ENCODE measurements at places on chromosomes 2 and 18.

DNA sequence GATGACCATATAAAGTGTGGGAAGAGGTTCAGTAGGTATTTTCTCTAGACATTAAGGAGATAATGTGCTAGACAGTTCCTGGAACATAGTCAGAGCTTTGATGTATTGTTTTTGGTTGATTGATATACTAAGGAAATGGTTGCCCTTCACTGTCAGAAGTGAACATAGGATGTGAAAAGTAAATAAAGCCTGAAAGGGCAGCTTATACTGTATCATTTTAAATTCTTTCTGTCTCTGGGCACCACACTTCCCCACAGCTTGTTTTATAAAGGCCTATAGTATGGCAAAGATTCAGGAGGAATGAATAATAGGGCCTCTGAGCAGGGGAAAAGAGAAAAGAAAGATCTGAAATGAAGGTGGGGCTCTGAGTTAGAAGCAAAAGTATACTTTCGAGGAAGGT, 72.7 kb upstream of the ITPRID2 start:
- DNase-seq = no peak

DNA sequence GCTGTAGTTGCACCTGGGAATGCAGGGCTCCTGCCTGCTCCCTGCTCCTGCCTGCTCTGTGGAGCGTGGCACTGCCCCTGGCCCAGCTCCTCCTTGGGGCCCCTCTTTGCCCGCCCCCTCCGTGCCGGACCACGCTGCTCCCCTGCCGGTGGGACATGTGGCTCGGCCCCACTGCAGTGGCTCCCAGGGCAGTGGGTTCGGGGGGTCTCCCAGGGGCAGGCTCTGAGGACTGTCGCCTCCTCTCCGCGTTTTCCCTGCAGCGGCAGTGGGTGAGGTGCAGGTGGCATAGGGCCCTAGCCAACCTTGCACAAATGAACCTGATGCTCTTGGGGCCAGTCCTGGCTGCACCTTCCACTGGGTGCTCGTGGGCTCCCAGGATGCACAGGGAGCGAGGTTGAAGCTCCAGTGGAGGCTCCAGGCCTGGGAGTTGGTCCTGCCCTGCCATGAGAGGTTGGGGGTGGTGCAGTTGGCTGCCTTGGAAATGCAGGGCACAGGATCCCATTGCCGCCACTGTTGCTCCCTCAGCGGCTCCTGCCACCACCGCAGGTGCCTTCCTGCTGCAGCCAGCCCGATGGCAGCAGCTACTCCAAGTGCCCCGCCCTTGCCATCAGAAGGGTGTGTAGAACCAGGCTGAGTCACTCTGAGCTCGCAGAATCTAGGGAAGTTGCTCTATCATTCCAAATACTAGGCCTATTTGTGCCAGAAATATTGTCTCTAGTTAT, 313.1 kb upstream of the SYT4 start:
- DNase-seq = no peak

DNA sequence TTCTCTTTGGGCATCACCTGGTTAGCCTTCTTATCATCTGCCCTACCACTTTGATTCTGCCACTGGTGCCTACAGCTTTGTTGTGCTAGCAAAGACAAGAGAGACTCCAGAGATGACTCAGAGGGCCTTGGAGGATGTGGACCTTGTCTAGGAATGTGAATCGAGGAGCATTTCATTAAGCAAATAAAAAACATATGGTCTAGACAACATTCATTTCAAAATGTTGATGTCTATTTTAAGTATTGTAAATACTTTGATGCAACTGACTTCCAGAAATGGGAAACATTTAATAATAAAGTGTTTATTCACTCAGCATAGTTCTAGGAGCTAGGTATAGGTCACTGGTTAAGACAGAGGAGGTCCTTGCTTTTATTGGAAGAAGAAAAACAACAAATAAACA, 195.5 kb downstream of the CDCA7 start:
- no peak for DNase-seq

DNA sequence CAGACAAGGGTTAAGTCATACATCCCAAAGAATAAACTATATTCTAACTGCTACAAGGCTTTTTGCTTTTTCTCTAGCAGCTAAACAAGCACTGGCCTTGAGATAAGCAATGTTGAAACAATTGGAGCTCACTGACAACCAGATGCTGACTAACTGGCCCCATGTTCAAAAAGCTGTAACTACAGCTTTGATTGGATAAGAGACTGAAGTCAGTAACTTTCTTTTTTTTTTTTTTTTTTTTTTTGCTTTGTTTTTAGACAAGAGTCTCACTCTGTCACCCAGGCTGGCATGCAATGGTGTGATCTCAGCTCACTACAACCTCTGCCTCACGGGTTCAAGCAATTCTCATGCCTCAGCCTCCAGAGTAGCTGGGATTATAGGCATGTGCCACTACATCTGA, 45.4 kb upstream of the TMEM163 start:
- DNase-seq = no peak

DNA sequence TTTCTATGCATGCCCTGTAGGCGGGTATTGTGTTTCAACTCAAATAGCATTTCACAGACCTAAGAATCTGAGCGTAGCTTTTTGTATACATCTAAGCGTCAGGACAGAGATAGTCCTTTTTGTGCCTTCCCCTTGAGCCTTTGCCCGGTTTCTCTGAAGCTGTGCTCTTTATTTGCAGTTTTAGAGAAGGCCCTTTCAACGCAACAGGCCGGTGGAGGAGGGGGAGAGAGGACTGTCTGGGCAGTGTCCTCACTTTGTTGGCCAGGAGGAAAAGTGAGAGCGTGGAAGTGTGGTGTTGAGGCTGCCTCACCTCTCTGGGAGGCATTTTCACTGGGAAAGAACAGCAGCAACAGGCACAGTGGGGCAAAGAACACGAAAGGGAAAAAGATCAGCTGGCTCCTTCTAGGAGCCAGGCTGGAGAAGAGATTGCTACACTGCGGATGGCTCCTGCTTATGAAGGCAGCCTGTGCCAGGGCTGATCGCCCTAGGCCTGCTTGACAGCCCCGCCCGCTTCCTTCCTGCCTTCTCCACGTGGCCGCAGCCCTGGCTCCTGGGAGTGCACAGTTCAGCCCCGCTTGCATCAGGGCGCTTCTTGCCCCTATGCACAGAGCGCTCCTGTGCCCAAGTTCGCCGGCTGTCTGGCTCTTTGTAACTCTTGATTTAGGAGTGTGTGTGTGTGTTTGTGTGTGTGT, 195.6 kb upstream of the POU3F3 start:
- no peak for DNase-seq

GRCh38 chr2:206836722-206837121, 71.3 kb downstream of the FASTKD2 start:
- DNase-seq = no peak

DNA sequence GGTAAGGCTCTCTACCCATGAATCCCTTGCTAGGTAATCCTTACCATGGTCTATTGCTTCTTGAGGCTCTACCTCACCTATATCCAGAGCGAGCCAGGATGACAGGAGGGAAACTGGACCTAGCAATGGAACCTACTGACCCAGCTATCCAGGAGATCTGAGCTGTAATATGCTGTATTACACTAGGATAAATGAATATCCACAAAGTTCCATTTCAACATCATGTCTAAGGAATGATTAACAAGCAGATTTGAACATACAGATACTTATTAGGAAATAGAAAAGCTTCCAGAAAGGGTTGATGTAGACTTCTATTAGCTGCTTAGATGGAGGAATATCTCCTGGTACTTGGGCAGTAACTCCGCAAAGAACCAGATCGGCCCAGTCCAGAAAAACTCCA, 110.1 kb downstream of the BAZ2B start:
- no peak for DNase-seq

- DNase-seq = no peak
These were observed 16.2 kb upstream of the CXCR4 start for GRCh38 chr2:136134126-136134525.

- no peak for DNase-seq
These were observed 151.3 kb upstream of the NCK2 start for GRCh38 chr2:105593221-105593967.

- DNase-seq = no peak
These were observed 80.0 kb upstream of the CHRNA1 start for GRCh38 chr2:174844295-174844708.

DNA sequence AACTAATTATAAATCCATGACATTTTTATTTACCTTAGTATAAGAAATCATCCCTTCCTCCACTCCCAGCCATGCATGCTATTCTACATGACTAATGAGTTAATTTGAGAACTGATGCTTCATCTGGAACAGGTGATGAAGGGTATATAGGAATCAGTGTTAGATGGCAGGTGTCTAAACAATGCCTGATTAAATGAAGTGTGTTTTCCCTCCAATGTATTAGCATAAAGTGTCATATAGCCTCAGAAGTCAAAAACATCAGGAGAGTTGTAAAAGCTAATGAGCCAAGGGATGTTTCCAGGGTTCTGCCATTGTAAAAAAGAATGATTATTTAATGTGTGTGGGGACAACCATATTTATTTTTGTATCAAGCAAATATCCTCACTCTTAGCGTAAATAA, 913.8 kb downstream of the DCC start:
- no peak for DNase-seq

DNA sequence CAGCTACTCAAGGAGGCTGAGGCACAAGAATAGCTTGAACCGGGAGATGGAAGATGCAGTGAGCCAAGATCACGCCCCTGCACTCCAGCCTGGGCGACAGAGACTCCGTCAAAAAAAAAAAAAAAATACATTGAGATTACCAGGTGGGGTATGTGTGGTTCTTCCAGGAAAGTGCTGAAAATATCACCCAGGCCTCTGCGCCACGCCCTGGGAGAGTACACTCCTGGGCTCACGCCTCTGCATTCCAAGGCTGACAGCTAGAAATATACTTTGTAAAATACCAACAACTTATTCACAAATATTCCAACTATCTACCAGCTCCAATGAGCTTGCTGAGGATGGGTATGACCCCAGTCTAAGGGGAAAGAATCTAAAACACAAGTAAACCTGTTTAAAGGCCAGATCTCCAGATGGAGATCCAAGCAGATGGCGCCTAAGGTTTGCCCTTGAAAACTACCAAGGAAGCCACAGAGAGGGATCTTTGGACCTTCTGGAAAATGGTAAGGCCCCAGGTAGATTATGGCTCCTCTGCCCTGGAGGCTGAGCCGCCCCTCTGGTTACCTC, 21.6 kb upstream of the B3GNT7 start:
- no peak for DNase-seq

- DNase-seq = no peak
These were observed 8.6 kb upstream of the TMX3 start for GRCh38 chr18:68723539-68723938.

DNA sequence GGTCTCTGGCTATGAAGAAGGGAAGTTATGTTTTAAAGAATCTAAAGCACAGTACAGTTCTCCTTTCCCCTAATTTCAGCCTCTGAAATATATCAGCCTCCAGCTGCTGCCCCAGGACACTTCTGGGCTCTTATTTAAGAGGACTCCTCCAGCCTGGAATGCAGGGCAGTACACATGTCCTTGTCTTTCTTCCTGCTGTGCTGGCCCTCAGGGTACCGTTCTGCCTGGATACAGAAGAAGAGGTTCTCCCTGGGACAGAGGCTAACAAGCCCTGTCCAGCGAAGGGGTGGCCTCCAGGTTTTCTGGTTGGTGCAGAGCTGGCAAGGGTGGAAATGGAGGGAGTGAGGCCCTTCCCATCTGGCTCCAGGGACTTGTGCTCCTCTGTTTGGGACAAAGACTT, 22.1 kb downstream of the MLPH start:
- DNase-seq = no peak

DNA sequence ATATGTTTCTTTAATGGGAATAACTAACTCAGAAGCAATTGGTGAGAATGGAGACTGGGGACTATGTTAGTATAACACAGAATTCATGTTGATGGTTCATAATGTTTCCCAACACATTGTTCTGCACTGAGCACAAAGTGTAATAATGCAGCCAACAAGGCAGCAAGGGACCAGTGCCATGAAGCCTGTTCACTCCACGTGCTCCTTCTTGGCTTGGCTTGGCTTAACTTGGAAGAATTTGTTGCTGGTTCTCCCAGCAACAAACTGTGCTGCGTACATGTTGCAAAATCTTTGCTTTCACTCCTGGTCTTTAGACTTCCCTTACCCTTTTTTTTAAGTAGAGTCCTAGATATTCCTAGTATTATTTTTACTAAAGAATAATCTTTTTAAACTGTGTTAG, 129.7 kb downstream of the MAP3K20 start:
- DNase-seq = no peak

DNA sequence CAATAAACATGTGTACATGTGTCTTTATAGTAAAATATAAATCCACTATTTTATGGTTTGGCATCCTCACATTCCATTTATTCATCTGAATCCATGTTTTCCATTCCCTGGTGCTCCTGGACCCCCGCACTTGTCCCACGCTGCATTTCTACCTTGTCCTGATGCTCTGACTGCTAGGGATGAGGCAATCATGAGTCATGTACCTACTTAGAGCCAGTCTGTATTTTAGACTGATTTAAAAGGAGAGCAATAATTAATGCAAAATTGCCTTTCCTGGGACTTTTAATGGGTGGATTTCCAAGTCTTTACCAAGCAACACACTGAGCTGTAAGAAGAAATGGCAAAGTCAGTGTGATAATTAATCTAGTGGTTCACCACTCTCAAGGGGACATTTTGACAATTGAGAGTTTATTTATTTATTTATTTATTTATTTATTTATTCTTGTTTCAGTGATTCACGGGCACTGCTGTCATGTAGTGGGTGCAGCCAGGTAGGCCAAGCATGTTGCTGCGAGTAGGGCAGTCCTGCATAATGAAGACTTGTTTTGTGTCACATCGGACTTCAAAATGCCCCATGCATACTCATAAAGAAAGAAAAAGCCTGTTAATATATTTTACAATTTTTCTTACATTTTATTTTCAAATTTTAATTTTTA, 419.3 kb upstream of the VWC2L start:
- no peak for DNase-seq

GRCh38 chr2:23495661-23496114, 110.7 kb downstream of the KLHL29 start:
- no peak for DNase-seq

DNA sequence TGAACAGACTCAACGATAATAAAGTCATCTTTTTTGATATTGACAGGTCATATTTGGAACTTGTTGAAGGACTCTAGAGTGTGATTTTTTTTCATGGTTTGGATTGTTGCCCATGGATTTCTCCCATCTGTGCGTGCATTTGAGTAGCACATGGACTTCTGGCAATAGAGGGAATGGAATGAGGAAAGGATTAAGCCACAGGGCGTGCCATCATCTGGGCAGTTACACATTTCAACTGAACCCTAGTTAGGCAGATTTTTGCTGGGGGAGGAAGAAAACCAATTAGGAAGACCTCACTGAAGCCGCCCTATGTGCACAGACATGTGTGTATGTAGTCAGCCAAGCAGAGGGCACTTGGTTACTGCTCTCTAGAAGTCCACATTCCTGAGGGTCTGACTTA, 72.6 kb downstream of the TPGS2 start:
- DNase-seq = no peak

Data from hepatic stellate cell (primary cell).